ENCODE measurements at places on chromosomes 2 and 18.

- DNase-seq = no peak
Measured at GRCh38 chr2:150144546-150145298, 342.7 kb downstream of the RND3 start.

DNA sequence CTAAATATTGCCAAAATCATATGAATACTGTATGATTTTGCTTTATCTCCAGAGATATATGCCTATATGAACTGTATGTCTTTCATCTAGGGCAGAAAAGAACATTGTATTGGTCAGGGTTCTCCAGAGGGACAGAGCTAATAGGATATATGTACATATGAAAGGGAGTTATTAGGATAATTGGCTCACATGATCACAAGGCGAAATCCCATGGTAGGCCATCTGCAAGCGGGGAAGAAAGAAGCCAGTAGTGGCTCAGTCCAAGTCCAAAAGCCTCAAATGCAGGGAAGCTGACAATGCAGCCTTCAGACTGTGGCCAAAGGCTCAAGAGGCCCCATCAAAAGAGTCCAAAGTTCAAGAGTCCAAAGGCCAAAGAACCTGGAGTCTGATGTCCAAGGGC is 209.9 kb downstream of the RNF144A start:
- DNase-seq = no peak

- no peak for DNase-seq
Measured at GRCh38 chr2:175049661-175050060, 44.5 kb upstream of the CHN1 start.

DNA sequence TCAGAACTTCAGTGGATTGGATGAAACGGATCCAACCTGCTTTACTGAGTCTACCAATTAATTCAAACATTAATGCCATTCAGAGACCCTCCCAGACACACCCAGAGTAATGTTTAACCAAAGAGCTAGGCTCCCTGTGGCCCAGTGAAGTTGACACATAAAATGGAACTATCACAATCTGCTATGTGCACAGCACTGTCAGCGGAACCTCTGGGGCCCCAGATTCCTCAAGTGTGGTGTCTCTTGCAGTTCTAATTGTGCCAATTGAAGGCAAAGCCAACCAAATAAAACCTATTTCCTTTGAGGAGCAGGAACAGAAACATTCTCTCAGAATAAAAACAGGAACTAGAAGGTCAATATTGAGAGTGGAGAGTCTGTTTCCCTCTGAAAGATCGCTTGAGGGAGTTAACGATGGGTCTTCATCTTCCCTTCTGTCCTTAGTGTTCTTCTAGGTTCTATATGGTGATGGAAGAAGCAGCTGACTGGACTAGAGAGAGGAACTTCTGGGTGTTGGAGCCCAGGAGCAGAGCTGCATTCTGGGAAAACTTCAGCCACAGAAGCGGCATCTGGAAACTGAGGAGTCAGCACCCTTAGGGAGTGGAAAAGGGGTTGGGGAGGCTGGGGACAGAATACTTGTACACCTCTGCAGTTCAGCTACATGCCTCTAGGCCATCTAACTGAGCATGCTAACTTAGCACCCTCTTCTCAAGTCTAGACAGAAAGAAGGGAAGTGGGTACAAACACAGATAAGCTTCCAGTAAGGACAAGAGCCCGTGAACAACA is 174.4 kb upstream of the FBXO11 start:
- DNase-seq = no peak

GRCh38 chr2:155377266-155377680 is 678.8 kb downstream of the KCNJ3 start:
- DNase-seq = peak; percentile 10

DNA sequence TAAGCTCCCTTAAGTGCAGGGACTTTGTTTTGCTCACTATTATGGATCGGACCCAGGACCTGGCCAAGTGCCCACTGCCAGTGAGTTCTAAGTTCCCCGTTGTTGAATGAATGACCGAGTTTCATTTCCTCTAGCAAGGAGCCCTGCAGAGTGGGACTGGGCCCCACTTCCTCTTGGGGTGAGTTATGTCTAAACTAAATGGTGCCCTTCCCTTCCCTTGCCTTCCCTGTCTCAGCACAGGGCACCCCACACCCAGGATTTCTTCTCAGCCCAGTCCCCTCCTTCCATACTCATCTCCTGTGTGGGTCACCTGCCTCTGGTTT is 195.3 kb upstream of the HS6ST1 start:
- no peak for DNase-seq

DNA sequence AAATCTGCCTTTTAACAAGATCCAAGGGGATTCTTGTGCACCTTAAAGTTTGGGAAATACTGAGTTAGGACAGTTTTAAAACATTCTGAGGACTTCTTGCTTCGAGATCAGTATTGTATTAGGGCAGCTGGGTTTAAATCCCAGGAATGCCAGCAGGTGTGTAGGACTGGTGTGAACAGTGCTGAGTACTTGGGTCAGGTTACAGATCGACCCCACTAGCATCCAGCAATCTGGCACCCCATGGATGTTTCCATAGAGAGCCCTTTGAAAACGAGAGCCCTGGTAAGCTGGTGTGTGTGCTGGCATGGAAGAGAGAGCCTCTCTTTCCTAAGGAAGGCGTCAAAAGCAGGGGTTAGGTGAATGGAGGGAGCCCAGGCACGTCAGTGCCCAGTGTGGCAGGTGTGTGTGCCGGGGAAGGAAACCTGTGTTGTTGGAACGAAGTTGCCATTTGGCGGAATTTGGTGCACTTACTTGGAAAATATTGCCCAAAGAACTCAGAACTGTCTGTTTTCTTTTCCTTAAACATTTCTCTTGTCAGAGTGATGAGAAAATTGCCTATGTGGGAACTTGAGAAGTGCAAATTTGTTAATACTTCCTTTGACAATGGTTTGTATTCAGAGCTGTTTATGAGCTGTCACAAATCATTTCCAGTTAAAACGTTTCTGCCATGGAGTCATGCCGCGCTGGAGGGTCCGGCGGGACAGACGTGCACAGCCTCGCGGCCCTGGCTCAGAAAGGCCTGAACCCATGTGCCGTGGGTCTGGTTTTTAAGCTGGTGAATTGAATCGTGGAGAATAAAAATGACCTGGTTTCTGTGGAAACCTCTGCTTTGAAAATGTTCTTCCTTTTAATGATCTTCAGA is 38.1 kb downstream of the LDLRAD4 start:
- DNase-seq = no peak

GRCh38 chr18:9433671-9434121 is 41.6 kb upstream of the RALBP1 start:
- no peak for DNase-seq

- no peak for DNase-seq
Measured at GRCh38 chr18:7696780-7697179, 129.7 kb downstream of the PTPRM start.

- DNase-seq = no peak
Measured at GRCh38 chr2:105388971-105389381, 9.9 kb downstream of the FHL2 start.

GRCh38 chr2:3293221-3293620 is 84.4 kb downstream of the EIPR1 start:
- DNase-seq = no peak

- DNase-seq = no peak
Measured at GRCh38 chr18:37420315-37420880, 145.2 kb downstream of the CELF4 start.

DNA sequence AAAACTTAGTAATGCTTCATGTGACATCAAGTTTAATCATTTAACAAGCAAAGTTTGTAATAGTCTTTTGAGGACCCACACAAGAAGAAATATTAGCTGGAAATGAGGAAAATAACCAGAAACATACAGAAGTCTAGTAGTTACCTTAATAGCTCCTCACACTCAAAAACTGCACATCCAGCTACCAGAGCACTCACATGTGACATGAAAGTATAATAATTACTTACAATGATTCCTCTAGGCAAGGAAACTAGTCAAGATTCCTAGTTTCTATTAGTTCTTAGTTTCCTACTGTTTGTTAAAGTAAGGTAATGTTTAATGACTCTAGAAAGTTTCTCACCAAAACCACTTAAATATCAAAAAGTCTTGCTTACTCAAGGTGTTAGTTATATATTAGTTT is 335.8 kb downstream of the RAD51AP2 start:
- DNase-seq = no peak

DNA sequence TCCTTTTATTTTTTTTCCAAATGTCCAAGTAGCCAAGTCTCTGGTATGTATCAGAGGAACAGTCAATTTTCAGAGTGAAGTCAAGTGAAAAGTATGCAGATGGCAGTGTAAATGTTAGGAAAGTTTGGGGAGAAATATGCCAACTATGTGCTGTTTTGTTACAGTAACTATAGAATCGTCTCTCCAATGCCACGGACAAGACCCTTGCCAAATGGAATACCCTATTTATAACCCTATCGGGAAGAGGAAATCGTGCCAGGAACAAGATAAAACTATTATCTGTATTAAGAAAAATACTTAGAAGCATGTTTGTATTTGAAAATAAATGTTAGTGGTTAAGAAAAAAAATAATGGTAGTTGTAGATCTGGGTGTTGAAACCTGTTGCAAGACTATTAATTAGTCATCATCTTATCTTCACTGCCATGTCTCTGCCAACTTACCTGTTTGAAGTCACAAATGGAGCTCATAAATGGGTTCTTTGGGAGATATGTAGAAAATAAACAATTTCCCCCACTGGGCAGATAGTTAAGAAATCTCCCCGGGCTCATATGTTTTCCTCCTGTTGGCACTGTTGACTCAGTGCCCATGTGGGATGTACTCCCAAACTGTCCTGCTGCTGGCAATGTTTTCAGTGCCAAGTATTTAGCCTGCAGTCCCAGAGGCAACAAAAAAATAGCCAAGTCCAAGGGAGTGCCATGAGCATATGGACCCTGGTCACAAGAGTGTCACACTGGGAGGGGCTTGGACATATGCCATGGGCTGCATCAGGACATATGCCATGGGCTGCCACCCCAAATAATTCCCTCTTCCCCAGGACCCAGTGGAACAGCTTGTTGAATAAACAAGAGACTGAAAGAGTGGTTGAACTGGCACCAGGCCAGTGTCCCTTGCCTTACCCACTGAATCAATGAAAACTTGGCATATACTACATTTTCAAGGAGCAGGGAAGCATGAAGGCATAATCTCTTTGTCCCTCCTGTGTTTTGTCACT is 366.9 kb downstream of the OSR1 start:
- DNase-seq = no peak

DNA sequence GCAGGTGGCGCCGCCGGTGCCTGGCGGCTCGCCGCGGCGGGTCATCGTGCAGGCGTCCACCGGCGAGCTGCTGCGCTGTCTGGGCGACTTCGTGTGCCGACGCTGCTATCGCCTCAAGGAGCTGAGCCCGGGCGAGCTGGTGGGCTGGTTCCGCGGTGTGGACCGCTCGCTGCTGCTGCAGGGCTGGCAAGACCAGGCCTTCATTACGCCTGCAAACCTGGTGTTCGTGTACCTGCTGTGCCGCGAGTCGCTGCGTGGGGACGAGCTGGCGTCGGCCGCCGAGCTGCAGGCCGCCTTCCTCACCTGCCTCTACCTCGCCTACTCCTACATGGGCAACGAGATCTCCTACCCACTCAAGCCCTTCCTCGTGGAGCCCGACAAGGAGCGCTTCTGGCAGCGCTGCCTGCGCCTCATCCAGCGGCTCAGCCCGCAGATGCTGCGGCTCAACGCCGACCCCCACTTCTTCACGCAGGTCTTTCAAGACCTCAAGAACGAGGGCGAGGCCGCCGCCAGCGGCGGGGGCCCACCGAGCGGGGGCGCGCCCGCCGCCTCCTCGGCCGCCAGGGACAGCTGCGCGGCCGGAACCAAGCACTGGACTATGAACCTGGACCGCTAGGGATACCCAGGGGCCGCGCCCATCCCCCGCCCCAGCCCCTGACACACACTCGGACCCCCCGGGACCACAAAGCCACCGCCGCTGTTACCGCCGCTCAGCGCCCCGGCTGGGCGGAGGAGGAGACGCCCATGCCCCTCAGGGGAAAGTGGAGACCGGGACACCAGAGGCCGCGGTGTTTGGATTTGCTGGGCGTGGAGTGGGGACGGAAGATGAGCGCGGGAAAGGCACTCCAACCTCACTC is 1.1 kb downstream of the CDK5R2 start:
- DNase-seq = no peak

GRCh38 chr2:239196474-239197021 is 204.3 kb downstream of the HDAC4 start:
- DNase-seq = no peak

GRCh38 chr2:214549946-214550345 is 139.1 kb downstream of the VWC2L start:
- no peak for DNase-seq

- no peak for DNase-seq
Measured at GRCh38 chr2:23280401-23280800, 104.6 kb upstream of the KLHL29 start.

GRCh38 chr2:191446910-191447309 is 201.7 kb downstream of the MYO1B start:
- no peak for DNase-seq

DNA sequence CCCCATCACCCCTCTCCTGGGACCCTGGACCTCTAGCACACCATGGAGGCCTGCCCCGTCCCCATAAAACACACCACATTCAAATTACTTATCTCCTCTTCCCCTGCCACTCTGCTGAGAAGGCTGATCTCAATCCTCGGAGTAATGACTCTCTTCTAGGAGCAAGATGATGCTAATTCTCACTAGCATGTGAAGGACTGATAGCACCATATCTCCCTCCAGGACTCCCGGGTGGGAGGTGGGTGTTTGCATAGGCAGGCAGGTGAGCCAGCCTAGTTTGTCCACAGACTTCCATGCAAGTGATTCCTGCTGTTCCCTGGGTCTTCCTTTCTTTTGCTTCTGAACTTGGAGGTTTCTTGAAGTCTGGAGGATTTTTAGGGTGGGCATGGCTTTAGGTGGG is 40.5 kb downstream of the HPCAL1 start:
- no peak for DNase-seq

GRCh38 chr2:33441235-33441810 is 35.1 kb upstream of the RASGRP3 start:
- DNase-seq = no peak
